ENCODE measurements at places on chromosomes 4 and X. TPM values are rescaled to one million over a fixed set of nuclear protein-coding genes. Genes with fewer than 3 reads are reported as not detected.

DNA sequence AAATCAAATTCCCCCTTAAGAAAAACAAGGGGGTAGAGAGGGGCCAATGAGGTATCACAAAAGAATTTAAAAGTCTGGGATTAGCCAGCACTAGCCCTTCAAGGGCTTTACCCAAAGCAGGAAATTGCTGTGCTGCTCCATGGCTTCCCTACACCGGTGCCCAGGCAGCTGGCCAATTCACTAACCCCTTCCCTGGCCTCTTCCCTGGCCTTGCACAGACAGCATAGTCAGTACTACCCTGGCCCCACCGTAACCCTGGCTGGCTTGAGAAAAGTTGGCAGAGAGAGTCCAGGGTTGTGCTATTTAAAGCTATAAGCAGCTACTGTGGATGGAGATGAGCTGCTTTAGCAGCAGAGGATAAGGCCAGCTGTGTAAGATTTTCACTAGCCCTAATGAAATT is 43.1 kb downstream of the ADAMTS3 start:
- peak; percentile 15 for DNase-seq

PCDH11X gene
- total RNA-seq = 0.06 TPM

DNA sequence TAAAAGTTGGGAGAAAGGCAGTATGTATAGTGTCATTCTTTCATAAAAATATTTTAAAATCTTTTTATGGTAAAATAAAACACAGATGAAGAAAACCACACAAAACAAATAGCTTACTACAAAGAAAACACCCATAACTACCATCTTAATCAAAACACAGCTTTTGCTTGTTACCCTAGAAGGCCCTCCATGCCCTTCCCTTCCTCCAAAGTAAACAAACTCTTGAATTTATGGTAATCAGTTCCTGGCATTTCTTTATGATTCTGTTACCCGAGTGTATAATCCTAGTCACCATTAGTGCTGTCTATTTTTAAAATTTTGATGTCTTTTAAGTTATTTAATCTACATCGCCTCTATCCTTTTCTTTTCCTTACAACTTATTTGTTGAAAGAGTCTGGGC is 170.9 kb downstream of the APBB2 start:
- no peak for DNase-seq

IGSF1 gene
- not detected for total RNA-seq

HSFX3 gene
- total RNA-seq = not detected

DNA sequence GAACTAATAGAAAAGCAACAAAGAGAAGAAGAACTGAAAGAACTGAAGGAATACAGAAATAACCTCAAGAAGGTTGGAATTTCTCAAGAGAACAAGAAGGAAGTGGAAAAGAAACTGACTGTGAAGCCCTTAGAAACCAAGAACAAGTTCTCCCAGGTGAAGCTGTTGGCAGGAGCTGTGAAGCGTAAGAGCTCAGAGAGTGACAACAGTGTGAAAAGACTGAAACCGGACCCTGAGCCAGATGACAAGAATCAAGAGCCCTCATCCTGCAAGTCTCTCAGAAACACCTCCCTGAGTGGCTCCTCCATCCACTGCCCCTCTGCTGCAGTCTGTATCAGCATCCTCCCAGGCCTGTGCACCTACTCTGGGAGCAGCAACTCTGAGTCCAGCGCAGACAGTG is 8.4 kb upstream of the FHDC1 start:
- no peak for DNase-seq

CCDC110 gene
- 2.1 TPM for total RNA-seq

GRCh38 chr4:68375667-68376559 is 26.0 kb upstream of the YTHDC1 start:
- DNase-seq = no peak

CABS1 gene
- total RNA-seq = not detected

- DNase-seq = no peak
Observed at GRCh38 chr4:151694961-151695720, 65.7 kb downstream of the GATB start.

GRCh38 chr4:141127884-141128283 is 5.4 kb downstream of the RNF150 start:
- no peak for DNase-seq

GLRB gene
- total RNA-seq = 4.0 TPM

DNA sequence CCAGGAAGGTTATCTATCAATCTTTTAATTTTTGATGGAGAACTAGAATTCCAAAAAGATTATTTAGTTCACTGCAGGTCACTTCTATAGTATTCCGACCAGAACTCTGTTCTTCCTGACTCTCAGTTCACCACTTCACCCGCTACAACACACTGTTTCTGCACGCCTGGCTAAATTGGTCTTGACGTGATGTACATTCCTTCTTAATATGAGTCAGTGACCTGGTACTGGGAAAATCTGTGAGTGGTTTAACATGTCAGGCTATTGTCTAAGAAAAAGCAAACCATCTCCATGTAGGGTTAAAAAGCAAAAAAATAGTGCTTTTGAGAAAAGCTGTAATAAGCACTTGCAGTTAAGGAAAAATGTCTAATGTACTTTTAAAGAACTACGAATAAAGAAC is 120.4 kb downstream of the NDST3 start:
- DNase-seq = no peak

GRCh38 chrX:134634691-134635090 is 23.6 kb downstream of the PLAC1 start:
- DNase-seq = no peak

BBS12 gene
- 2.5 TPM for total RNA-seq

UTP14A gene
- total RNA-seq = 12.3 TPM

DNA sequence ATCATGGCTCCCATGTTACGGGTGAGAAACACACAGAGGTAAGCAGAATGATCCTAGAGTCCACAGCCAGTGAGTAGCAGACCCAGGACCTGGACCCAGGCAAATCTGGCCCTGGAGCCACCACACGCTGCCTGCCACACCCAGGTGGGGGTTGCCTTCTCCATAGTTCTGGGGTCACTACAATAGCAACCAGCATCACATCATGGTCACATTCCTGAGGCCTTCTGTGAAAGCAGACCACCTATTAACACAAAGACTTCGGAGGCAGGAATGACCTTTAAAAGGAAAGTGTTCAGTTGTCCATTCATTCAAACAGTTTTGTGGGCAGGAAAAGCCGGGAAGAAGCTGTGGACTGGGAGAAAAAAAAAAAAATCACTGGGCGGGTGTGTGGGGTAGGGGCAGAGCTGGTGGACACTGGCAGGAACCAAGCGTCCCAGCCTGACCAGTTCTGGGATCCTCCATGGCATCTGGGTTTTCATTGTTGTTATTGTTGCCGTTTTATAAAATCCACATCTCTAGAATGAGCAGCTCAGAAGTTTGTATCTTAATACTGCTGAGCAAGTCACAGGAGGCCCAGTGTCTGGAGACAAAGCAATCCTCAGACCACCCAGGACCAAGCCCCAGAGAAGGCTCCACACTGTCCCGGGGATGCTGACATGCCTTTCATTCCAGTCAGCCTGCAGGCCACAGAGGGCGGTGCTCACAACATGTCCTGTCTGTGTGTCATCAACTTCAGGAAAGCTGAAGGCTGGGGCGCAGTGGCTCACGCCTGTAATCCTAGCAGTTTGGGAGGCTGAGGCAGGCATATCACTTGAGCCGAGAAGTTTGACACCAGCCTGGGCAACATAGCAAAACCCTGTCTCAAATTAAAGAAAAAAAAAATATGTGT is 67.0 kb downstream of the SEL1L3 start:
- DNase-seq = no peak

GRCh38 chrX:72566448-72566847 is 6.2 kb downstream of the HDAC8 start:
- no peak for DNase-seq

GRCh38 chrX:29724316-29724715 is 491.0 kb upstream of the MAGEB2 start:
- no peak for DNase-seq

RRH gene
- 0.24 TPM for total RNA-seq

DCLK2 gene
- 5.2 TPM for total RNA-seq

GRCh38 chr4:77126809-77127208 is 30.2 kb upstream of the CCNG2 start:
- no peak for DNase-seq

DNA sequence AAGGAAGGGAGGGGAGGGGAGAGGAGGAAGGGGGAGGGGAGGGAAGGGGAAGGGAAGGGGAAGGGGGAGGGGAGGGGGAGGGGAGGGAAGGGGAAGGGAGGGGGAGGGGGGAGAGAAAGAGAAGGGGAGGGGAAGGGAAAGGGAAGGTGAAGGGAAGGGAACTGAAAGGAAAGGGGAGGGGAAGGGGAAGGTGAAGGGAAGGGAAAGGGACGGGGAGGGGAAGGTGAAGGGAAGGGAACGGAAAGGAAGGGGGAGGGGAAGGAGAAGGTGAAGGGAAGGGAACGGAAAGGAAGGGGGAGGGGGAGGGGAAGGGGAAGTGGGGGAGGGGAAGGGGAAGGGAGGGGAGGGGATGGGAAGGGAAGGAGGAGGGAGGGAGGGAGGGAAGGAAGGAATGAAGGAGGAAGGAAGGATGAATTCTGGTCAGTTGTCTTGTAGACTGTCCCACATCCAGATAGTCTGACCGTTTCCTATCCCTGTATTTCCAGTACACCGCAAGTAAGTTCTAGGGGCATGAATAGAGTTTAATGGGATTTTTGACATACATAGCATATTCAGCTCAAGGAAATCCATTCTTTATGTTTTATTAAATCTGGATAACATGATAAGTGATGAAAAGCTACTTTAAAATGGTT is 20.4 kb downstream of the HERC5 start:
- no peak for DNase-seq

DNA sequence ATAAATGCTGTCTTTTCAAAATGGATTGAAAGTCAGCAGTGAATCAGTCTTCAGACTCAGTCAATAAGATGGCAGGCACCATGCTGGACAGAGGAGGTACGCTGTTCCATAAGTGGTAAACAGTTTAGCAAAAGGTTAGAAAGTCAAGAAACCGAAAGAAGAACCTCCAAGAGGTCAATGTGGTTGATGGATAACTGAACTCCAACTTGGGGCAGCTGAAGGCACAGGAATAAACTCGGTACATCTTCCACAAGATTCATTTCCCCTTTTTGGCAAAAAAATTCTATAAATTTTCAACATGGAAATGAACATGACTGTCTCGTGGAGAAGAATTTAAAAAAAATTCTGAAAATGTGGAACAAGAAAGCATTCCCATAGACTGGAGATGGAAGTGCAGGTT is 18.4 kb upstream of the SEL1L3 start:
- no peak for DNase-seq

SERPINA7 gene
- total RNA-seq = not detected

DNA sequence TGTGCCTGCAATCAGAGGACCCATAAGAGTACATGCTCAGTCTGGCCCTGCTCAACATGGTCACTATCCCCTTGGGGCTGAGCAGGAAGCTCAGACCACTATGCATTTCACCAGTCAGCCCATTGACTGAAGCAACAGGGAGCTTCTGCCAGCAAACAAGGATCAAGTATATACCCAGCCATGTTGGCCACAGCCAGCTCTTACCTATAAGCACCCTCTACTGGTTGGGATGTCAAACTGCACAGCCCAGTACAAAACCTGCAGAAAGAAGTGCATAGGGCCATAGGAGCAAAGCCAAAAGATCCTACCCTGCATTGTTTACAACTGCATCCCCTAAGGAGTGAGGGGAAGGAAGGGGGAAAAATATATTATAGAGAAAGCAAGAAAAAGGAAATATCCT is 214.4 kb upstream of the CPEB2 start:
- DNase-seq = no peak

DNA sequence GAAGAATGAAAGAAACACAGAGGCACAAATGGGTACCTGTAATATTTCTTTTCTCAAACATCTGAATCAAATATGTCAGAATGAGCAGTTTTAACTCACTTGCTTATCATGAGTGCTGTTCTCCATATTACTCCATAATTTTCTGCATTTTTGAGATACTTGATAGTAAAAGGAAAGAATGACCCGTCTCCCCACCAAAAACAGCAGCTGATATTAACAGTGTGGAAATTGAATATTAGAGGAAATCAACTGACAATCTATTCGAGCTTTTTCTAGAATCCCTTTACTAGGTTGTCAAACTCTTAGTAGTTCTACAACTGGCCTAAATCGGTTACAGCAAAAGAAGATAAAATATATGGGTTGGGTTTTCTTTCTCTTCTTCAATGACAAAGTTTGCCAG is 49.9 kb upstream of the HELT start:
- no peak for DNase-seq

GRCh38 chrX:131399678-131400428 is 110.7 kb upstream of the IGSF1 start:
- DNase-seq = no peak

CCNG2 gene
- 31.6 TPM for total RNA-seq

IQSEC2 gene
- total RNA-seq = 17.3 TPM

BEND4 gene
- 0.42 TPM for total RNA-seq

DNA sequence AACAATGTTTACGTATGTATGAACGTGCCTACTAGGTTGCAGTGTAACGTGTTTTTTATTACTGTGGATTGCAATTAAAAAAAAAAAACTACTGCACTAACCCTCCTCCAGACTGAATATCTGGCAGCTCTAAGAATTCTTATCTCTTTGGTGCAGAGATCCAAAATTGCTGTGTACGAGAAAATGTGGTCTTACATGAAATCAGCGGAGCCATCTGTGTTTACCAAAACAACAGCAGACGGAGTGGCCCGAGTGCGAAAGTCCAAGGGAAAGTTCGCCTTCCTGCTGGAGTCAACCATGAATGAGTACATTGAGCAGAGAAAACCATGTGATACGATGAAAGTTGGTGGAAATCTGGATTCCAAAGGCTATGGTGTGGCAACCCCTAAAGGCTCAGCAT is 268.1 kb downstream of the THOC2 start:
- DNase-seq = no peak

SULT1E1 gene
- total RNA-seq = 7.7 TPM

DNA sequence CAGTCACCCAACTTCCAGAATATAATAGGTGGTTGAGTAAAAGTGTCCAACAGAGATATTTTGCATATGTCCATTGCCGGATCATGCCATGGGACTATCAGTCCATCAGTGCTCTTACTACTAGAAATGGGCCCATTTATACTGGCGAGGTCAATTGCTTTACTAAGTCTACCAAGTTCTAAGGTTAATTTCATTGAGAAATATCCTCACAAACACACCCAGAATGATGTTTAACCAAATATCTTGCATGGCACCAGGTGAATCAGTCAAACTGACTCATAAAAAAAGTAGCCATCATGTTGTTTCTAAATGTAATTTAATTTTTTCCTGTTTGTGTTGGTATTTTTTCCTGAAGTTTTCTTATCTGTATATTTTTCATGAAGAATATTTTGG is 1217.0 kb downstream of the RAPGEF2 start:
- DNase-seq = no peak

GRCh38 chrX:40845331-40845911 is 110.1 kb upstream of the MED14 start:
- DNase-seq = peak; percentile 70

DNA sequence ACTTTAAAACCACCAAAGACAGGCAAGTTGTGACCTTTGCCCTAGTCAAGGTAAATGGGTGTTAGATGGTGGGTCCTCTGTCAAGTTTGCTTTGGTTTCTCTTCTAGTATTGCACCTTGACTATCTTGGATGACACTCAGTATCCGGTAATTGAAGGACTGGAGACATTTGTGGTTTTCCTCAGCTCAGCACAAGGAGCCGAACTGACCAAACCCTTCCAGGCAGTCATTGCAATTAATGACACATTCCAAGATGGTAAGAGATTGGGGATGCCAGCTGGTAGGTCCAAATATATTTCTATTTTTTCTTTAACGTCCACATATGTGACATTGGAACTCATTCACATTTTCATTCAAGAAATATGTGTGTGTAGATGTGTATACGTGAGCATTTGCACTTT is 69.3 kb upstream of the ANXA3 start:
- DNase-seq = no peak
